NCI-H1436 treated with DMSO at 0.1 percent for 48 hours (cell line): ENCODE measurements at places on chromosomes 12 and 14.

DNA sequence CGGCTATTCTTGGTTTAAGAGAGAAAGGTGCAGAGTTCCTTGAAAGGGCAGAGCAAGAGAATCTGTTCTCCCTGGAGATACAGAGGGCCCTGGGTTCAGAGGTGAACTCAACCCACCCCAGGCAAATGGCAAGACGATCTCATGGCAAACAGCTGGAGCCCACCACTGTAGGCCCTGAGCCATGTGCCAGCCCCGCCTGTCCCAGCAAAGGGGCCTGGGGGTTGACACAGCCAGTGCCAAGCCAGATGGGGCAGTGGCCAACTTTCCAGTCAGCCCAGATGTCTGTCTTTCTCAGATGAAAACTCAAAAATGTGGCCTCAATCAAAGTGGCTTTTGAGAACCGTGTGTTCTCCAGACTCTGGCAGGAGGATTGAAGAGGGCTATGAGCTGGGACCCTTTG is 51.8 kb downstream of the ISCA2 start:
- DNase-seq: no peak

DNA sequence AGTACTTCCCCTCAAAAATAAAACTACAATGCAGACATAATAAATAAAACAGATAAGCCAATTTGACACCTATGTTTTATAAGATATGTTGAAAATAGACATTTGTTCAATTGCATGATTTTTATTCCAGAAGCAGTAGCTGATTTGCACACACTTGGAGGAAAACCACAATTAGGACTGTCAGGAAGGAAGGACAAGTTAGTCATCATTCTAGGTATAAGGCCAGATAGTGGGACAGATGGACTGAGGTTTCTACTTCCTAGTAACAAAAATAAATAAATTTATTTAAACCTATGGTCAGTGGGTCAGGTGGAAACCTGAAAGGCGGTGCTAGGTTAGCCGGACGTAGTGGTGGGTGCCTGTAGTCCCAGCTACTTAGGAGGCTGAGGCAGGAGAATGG is 141.8 kb upstream of the RASSF8 start:
- no peak for DNase-seq

GRCh38 chr12:76266797-76267196 is 81.4 kb downstream of the BBS10 start:
- DNase-seq: no peak

DNA sequence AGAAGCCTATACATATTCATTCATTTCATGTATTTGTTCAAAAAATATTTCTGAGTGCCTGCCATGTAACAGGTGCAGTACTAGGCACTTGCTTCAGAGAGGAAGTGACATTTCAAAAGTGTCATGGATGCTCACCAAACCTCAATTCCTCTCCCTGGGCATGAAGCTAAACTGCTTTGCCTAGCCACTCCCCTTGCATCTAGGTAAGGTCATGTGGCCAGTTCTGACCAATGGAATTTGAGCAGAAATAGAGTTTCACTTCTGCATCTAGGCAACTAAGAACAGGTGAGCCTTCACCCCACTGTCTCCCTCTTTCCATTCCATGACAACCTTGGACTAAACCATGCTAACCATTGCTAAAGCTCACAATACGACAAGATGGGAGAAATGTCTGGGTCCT is 27.6 kb downstream of the TC2N start:
- DNase-seq: no peak

DNA sequence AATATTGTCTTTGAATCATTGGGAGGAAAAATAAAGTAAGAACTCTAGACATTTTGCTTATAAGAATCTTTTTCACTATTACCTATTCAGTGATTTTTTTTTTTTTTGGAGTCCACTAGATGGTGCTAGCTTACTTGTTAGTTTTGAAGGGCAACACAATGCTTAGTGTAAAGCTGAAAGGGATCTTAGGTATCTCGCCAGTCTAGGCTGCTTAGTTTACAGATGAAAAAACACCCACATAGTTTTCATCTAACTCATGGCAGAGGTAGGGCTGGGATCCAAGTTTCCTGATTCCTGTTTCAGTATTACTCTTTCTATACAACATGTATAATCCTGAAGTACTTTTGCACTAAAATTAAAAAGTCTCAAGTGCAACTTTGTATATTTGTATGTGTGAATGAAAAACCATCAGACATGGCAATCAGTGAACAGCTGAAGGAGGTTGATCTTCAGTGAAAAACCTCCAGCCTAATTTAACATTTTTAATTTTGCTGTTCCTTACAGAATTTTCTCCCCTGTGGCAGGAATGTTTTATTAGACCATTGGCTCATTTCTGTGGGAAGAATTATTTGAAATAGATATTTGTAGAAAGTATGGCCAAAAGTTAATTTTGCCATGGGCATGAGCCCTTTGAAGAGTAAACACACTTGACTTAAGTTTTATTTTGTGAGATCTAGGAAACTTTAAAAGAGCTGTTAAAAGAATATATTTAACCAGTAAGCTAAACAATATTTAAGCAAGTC is 40.7 kb downstream of the LRRIQ1 start:
- DNase-seq: peak; percentile 51

DNA sequence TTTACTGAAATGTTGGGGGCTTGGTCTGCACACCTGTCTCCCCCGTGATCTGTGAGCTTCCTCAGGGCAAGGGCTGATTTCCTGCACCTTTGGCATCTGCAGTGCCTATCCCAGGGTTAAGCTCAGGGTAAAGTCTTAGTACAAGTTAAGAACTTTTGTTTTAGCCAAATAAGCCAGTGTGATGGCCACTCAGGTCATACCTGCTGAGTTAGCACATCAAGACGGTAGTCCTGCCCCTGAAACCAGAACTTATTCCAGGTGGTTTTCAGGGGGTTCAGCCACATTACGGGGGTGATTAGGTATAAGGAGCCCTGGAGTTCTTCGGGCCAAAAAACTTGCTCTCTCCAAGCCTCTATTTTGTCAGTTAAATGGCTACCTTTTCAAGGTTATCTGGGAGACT is 21.6 kb upstream of the CHST11 start:
- DNase-seq: no peak

- DNase-seq: peak; percentile 29
These were observed 42.3 kb upstream of the MDM1 start for GRCh38 chr12:68374307-68374982.

DNA sequence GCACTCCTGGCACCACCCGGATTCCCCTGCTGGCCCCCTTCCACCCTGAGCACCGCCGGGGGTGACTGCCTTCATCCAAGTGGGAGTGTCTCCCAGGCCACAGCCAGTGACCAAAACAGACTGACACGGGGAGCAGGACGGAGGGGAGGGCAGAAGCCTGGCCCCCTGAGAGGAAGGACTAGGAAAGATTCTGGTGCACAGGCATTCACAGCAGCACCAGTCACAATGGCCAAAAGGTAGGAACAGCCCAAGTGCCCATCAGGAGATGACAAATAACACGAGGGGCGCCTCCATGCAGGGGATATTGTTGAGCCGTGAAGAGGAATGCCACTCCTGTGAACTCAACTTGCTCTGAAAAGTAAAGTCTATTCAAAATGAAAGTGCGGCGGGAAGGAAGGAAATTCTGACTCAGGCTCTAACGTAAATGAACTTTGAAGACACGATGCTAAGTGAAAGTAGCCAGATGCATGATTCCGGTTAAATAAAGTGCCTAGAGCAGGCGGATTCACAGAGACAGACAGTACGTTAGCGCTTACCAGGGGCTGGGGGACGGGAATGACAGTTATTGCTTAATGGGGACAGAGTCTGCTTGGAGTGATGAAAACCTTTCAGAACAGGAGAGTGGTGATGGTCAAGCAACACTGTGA is 146.1 kb upstream of the NCOR2 start:
- no peak for DNase-seq

DNA sequence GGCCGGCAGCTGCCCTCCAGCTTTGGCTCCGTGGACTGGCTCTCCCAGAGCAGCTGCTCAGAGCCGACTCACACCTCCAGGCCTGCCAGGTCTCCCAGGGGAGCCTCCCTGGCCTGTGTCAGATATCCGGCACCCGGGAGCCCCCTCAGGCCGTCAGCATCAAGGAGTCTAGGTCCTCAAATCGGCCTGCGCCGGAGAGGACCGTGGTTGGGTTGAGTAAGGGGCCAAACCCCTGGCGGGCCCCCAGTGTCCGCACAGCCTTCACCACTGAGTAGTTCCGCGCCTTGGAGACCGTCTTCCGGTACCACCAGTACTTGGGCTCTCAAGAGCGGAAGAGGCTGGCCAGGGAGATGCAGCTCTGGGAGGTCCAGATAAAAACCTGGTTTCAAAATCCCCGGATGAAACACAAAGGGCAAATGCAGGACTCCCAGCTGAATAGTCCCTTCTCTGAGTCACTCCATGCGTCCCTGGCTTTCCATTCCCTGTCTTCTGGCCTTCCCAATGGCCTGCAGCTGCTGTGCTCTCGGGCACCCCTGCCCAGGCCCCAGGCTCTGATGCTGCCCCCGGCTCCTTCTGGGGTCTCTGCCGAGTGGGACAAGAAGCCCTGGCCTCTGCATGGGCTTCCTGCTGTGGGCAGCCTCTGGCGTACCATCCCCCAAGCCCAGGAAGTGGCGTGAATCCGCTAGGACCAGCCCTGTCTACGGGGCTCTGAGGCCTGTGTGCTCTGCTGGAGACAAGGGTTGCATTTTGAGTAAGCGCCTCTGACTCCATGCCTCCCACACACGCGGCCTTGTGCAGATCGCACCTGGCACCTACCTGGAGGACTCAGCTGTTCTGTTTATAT is 245.1 kb upstream of the ATXN7L3B start:
- DNase-seq: no peak

GRCh38 chr12:67436230-67436629 is 167.1 kb downstream of the CAND1 start:
- no peak for DNase-seq

DNA sequence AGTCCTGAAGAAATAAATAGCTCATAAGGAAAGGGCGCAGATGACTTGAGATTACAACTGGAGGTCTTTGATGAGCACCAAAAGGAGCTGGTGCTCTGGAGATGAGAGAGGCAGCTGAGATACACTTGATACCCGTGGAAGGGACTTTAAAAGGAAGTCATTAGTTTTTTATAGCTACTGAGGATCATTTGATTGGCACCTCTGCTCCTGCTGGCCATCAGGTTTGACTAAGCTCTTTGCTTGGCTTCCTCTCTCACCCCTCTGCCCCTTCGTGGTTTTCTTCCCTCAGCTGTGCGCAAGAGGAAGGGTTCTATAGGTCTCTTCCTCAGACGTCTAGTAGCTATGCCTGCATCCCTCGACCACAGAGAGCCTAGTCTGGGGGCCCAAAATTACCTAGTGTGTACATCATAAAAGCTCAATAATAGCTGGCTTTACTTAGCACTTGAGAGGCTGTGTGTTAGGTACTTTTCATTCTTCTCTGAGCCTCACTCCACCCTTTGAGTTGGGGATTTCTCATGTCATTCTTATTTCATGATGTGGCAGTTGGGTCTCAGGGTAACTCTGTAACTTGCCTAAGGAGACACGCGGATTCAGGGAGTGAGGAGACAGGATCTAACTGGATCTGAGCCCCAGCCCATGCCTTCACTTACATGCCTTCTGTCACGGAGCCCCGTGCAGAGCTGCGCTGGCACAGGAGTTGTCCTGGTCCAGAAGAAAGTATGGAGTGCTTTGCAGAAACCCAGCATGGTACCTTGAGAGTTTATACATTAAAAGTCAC is 68.4 kb upstream of the ASPG start:
- DNase-seq: no peak

- no peak for DNase-seq
These were observed 97.7 kb downstream of the PPM1A start for GRCh38 chr14:60346706-60347105.

- no peak for DNase-seq
These were observed 18.0 kb upstream of the CMKLR1 start for GRCh38 chr12:108356835-108357806.

DNA sequence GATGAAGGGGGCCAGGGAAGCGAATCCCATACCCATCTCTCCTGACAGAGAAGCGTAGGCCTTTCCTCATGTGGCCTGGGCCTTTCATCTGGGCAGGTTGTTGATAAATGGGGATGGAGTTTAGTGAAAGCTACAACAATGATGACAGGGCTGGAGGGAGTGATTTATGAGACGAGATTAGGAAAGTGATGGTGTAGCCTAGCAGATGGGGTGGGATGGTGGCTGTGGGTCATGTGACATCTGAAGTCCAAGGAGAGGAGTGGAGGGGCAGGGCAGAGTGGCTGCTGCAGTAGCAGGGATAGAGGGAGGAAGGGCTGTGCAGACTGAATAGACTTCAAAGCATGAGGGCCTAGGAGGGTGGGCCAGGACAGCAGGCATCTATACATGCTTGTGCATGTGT is 85.5 kb downstream of the ADCK1 start:
- DNase-seq: no peak

- DNase-seq: no peak
These were observed 267.7 kb upstream of the G2E3 start for GRCh38 chr14:30291216-30291615.

GRCh38 chr12:98725476-98726247 is 80.6 kb downstream of the APAF1 start:
- DNase-seq: no peak
